Umbilical cord (tissue), 2 donors: ENCODE measurements at places on chromosomes 11 and 22. TPM values are rescaled to one million over a fixed set of nuclear protein-coding genes. Genes with fewer than 3 reads are reported as not detected.

The ARHGAP42 gene
- total RNA-seq = 18.5 TPM

The MS4A15 gene
- total RNA-seq = not detected

The ADM2 gene
- 0.72 TPM for total RNA-seq

The OR6A2 gene
- total RNA-seq = 1.9 TPM

The CD248 gene
- 20.7 TPM for total RNA-seq
